Effector memory CD8-positive, alpha-beta T cell (primary cell): ENCODE measurements at places on chromosomes 4 and X.

DNA sequence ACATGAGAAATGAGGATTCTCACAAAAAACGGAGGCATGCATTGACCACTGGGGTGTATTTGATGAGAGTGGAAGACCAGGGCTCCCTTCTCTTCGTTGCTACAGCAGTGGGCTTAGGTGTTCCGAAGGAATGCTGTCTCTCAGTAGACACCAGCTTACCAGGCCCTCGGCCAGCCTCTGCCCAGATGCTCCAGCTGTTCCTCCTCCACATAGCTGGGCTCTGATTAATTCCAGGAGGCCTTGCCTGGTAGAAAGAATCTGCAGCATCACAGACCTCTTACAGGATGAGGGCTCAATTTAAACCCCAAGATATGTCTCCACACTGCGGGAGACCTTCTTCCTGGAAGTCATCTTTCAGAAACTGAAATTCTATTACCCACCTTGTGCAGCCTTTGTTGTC lies 346.6 kb upstream of the TENM3 start:
- no peak overlapping the region for H3K27ac ChIP-seq
- no peak overlapping the region for H3K4me3 ChIP-seq
- H3K27me3 ChIP-seq, result no peaks in the 10 kb centered on the region
- no peak for DNase-seq
- H3K36me3 ChIP-seq, result no peaks in the 10 kb centered on the region

- no peaks in the 10 kb centered on the region for H3K4me1 ChIP-seq
- no peaks in the 10 kb centered on the region for H3K36me3 ChIP-seq
These were observed 207.3 kb downstream of the GABRB1 start for GRCh38 chr4:47238667-47239066.

DNA sequence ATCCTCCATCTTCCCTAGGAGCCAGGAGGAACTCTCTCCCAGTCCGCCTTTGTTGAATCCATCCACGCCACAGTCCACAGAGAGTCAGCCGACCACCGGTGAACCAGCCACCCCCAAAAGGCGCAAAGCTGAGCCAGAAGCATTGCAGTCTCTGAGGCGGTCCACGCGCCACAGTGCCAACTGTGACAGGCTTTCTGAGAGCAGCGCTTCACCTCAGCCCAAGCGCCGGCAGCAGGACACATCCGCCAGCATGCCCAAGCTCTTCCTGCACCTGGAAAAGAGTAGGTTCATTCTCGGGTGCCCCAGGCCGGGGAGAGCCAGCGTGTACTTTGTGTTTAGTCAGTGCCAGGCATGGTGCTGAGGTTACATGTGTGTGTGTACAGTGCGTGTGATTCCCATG lies 7.4 kb downstream of the MSL3 start:
- no peak for DNase-seq
- no peaks in the 10 kb centered on the region for H3K27me3 ChIP-seq
- no peak overlapping the region for H3K27ac ChIP-seq

GRCh38 chr4:155342142-155342541 lies 34.6 kb downstream of the MAP9 start:
- H3K27ac ChIP-seq, result no peak overlapping the region
- H3K4me3 ChIP-seq, result no peak overlapping the region
- H3K4me1 ChIP-seq, result no peaks in the 10 kb centered on the region
- DNase-seq, result no peak
- H3K36me3 ChIP-seq, result no peaks in the 10 kb centered on the region

DNA sequence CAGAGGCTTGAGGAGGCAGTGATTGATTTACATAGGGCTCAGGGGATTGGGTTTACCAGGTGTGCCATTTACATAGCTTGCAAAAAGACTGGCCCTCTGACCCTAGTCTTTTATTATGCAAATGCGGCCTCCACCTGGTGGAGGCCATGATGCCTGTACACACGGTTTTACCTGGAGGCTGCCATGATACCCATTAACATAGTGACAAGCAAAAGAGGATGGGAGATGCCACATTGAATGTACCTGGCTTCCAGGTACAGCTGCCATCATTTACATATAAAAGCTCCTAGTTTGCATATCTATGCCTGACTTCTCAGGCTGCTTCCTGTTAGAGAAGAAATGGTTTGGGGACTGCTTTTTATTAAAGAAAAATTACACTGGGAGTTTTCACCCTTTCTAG lies 72.0 kb downstream of the NEXMIF start:
- no peak for DNase-seq
- no peaks in the 10 kb centered on the region for H3K36me3 ChIP-seq
- H3K4me3 ChIP-seq, result no peak overlapping the region
- no peaks in the 10 kb centered on the region for H3K4me1 ChIP-seq
- H3K27me3 ChIP-seq, result no peaks in the 10 kb centered on the region

- H3K4me1 ChIP-seq, result no peaks in the 10 kb centered on the region
- no peak for DNase-seq
- H3K27ac ChIP-seq, result no peak overlapping the region
These were observed 126.4 kb downstream of the PJA1 start for GRCh38 chrX:69038816-69039215.

- DNase-seq, result peak; percentile 1
- H3K4me1 ChIP-seq, result peaks cover 8% of the 10 kb centered on the region
- H3K27me3 ChIP-seq, result no peaks in the 10 kb centered on the region
- peak overlapping the region; percentile 10 for H3K27ac ChIP-seq
- peak overlapping the region; percentile 51 for H3K4me3 ChIP-seq
These were observed 606.0 kb downstream of the BCOR start for GRCh38 chrX:39491548-39492297.

DNA sequence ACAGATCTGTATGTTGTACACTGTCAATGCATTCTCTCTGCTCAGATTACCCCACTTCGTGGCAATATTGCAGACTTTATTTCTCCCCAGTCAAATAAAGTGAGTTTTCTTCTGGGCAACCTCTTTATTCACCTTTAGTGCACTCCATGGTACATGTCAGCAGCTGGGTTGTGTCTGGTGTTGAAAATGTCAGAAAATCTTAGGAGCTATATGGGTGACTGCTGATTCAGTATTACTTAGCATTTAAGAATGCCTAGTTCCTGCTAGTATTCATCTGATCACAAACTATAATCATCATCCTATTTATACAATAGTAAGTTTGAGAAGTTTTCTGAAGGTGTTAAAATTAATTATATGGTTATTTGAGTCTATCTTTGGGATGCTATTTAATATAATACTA lies 112.5 kb downstream of the CFAP299 start:
- no peaks in the 10 kb centered on the region for H3K4me1 ChIP-seq
- H3K27ac ChIP-seq, result no peak overlapping the region

- peak; percentile 2 for DNase-seq
- peaks cover 10% of the 10 kb centered on the region for H3K27me3 ChIP-seq
- H3K4me1 ChIP-seq, result no peaks in the 10 kb centered on the region
These were observed 116.7 kb upstream of the TMEM164 start for GRCh38 chrX:109886122-109886761.

DNA sequence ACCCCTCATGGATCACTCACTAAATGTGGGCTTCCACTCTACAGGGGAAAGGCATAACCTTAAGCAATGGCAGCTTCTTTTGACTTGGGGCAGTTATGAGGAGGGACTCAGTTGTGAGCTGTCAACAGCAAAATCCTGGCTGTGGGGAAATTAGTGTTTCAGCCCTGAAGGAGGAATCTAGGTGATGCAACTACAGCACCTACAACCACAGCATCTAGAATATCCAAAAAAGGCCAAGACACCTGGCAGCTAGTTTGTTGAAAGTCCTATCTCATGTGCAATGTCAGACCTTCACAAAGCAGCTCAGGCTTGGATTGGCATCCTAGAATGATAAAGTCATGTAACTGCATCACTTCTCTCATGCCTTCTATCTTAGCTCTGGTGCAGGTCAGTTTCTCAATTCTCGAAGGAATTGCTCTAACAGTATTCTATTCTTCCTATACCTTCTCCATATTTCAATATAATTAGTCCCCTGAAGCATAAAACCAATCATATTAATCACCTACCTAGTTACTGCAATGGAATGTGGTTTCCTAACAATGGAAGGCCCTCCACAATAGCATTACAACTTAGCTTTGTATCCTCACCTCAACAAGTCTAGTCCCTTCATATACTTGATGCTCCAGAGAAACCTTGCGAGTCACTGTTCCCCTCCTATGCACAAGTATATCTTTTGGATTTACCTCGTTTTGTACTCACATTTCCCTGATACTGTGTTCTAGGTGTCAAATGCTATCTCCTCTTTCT lies 5.5 kb upstream of the ANTXR2 start:
- no peak overlapping the region for H3K27ac ChIP-seq
- peaks cover 17% of the 10 kb centered on the region for H3K4me1 ChIP-seq
- peaks cover 4% of the 10 kb centered on the region for H3K36me3 ChIP-seq
- H3K4me3 ChIP-seq, result no peak overlapping the region

GRCh38 chr4:138507522-138507921 lies 265.4 kb upstream of the SLC7A11 start:
- H3K4me3 ChIP-seq, result no peak overlapping the region
- no peaks in the 10 kb centered on the region for H3K27me3 ChIP-seq
- no peaks in the 10 kb centered on the region for H3K4me1 ChIP-seq
- H3K36me3 ChIP-seq, result no peaks in the 10 kb centered on the region
- no peak overlapping the region for H3K27ac ChIP-seq
- no peak for DNase-seq

DNA sequence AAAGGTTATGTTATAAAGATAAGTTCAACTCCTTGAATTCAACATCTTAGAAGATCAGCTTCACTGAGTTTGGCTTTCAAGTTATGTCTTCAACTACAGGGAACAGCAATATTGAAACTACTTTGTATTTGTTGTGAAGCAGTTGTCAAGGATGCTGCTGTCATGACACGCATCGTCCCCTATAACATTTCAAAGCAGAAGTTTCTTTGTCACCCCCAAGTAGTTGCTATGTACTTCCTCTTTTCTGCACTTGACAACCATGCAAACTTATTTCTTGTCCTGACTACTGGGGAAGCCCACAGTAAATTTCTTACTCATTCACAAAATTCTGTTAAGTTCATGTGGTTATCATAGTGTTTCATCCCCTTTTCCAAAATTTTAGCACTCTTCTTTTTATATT lies 14.3 kb downstream of the ANTXR2 start:
- H3K36me3 ChIP-seq, result peaks cover 35% of the 10 kb centered on the region
- H3K4me3 ChIP-seq, result peak overlapping the region; percentile 79
- H3K27me3 ChIP-seq, result no peaks in the 10 kb centered on the region
- H3K4me1 ChIP-seq, result peaks cover 16% of the 10 kb centered on the region
- H3K27ac ChIP-seq, result peak overlapping the region; percentile 99

GRCh38 chr4:88158489-88159228 lies at the start of gene ABCG2:
ABCG2 (minus strand) TSS chr4:88158639; CDS start chr4:88139995, 18,644 bp downstream.
- H3K27me3 ChIP-seq, result peaks cover 10% of the 10 kb centered on the region
- H3K36me3 ChIP-seq, result peaks cover 3% of the 10 kb centered on the region
- peak; percentile 19 for DNase-seq
- H3K27ac ChIP-seq, result peak within 1 kb of the TSS; percentile 13
- H3K4me1 ChIP-seq, result peaks cover 7% of the 10 kb centered on the region

- no peak overlapping the region for H3K27ac ChIP-seq
- no peaks in the 10 kb centered on the region for H3K27me3 ChIP-seq
- no peaks in the 10 kb centered on the region for H3K36me3 ChIP-seq
- DNase-seq, result no peak
- no peaks in the 10 kb centered on the region for H3K4me1 ChIP-seq
These were observed 52.3 kb downstream of the GUCY1B1 start for GRCh38 chr4:155811083-155811482.

DNA sequence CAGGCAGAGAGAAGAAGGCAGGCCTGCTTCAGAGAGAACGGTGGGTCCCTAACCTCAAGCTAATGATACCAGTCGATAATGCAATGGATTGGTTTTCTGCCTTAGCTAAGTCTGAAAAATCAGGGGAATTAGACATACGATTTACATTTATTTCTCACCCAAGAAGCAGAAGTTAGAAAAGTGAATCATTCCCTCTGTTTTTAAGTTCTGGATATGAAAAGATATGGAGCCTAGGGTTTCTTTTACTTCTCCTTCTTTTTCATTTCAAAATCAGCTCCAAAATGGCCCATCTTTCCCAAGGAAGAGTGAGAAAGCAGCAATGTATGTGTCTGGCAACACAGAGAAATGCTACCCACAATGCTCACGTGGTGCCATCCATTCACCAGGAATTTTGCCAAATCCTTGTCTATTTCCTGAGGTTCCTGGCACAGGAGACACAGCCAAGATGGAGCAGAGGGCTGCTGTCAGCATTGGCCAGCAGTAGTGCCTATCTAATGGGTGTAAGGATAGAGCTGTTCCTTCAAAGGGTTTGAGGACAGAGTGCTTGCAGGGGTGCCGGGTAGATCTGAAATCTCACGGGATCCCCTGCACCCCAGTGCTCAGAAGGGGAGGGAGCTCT lies 231.5 kb downstream of the MAML3 start:
- no peak overlapping the region for H3K27ac ChIP-seq
- H3K4me1 ChIP-seq, result no peaks in the 10 kb centered on the region
- no peaks in the 10 kb centered on the region for H3K36me3 ChIP-seq
- no peak for DNase-seq

DNA sequence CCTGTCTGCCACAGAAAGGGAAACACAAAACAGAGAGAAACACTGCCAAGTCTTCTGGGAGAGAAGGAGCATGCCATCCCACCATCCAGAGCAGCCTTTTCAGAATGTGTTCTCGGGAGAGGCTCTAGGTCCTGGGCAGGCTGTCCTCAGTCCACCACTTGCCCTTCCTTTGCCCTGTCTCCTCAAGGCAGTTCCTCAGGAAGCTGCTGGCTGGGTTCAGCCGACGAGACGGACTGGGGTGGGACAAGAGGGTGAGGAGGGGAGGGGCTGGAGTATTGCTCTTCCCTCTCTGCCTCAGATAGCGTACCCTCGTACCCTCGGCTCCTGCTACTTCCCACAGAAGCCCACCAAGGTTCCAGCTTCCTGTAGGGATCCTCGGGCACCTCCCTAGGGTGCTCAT lies 26.6 kb upstream of the LGI2 start:
- no peak overlapping the region for H3K4me3 ChIP-seq
- no peak for DNase-seq
- no peak overlapping the region for H3K27ac ChIP-seq
- no peaks in the 10 kb centered on the region for H3K36me3 ChIP-seq
- peaks cover 14% of the 10 kb centered on the region for H3K27me3 ChIP-seq

DNA sequence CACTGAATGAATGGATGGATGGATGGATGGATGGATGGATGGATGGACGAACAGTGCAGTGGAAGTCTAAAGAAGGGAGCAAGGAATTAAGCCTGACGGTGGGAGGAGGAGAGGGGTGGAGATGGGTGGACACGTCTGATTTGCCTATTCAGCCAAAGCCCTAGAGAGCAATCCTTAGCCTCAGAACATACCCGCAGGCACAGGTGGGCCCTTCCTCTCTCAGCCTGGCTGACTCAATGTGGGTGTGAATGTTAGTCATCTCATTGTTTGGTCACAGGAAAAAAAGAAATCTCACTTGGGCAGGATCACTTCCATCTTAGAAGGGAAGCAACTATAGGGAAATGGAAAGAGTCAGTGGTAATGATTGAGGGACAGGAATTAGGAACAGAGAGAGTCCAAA lies 165.9 kb downstream of the PJA1 start:
- DNase-seq, result no peak
- H3K27ac ChIP-seq, result no peak overlapping the region
- no peaks in the 10 kb centered on the region for H3K4me1 ChIP-seq
- H3K36me3 ChIP-seq, result no peaks in the 10 kb centered on the region
- H3K27me3 ChIP-seq, result peaks cover 25% of the 10 kb centered on the region
- no peak overlapping the region for H3K4me3 ChIP-seq

DNA sequence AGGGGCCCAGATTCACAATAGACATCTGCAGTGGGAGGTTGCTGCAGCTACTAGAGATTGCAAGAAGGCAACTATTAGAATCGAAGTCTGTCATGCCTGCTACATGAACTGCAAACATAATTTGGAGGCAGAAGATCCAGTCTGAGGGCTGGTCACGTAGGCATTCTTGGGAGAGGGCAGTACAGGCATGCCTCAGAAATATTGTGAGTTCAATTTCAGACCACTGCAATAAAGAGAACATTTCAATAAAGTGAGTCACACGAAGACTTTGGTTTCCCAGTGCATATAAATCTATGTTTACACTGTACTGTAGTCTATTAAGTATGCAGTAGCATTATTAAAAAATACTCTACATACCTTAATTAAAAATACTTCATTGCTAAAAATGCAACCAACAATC lies 585.8 kb upstream of the FAT1 start:
- no peak overlapping the region for H3K4me3 ChIP-seq
- H3K4me1 ChIP-seq, result no peaks in the 10 kb centered on the region
- H3K36me3 ChIP-seq, result no peaks in the 10 kb centered on the region
- no peak for DNase-seq
- no peaks in the 10 kb centered on the region for H3K27me3 ChIP-seq
